ENCODE measurements at places on chromosomes 2 and 18.
A peak's percentile ranks its signal among the peaks of the same experiment; 100 is the strongest.

GRCh38 chr2:222532315-222532714 is 108.0 kb downstream of the SGPP2 start:
- no peak for DNase-seq

GRCh38 chr2:120108049-120108448 is 95.2 kb downstream of the EPB41L5 start:
- peak; percentile 30 for DNase-seq

GRCh38 chr2:195051401-195051800 is 605.6 kb upstream of the SLC39A10 start:
- no peak for DNase-seq

- no peak for DNase-seq
Observed at GRCh38 chr18:44062345-44062744, 618.3 kb upstream of the SETBP1 start.

DNA sequence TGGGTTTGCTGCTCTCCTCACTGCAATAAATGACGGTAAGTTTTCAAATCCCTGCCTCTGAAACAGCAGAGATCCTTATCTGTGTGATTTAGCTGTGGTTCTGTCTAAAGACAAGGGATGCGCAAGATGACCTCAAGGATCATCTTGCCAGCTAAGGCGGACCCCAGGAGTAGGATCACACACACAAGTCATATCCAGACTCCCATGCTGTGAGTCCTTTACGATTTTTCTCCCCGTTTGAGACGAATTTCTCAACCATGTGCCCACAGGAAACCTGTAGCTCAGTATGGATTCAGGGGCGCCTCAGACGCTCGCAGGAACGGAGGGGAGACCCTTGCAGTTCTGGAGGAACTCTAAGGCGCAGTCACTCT is 11.1 kb upstream of the DCTN1 start:
- no peak for DNase-seq

GRCh38 chr2:205324355-205324754 is 357.9 kb upstream of the NRP2 start:
- DNase-seq: no peak

DNA sequence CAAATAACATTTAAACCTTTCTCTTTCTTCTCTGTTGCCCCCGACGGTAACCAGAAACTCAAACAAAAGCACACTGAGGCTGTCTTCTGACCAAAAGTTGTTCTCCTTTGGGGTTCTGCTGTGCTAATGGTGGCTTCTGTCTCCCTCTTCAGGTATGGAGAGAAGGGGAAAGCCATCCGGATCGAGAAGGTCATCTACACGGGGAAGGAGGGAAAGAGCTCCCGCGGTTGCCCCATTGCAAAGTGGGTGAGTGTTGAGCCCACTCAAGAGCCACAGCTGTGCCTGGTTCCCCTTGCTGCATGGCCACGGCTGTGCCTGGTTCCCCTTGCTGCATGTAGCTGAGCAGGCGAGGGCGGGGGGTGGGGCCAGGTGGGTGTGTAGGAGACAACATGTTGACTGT is 67.4 kb downstream of the BOLA3 start:
- no peak for DNase-seq

GRCh38 chr18:36195427-36196122 is 8.3 kb downstream of the MOCOS start:
- no peak for DNase-seq
